ENCODE measurements at places on chromosomes 13 and 19. TPM values are rescaled to one million over a fixed set of nuclear protein-coding genes. Genes with fewer than 3 reads are reported as not detected.

The RASA3 gene
- 22.2 TPM for total RNA-seq

DNA sequence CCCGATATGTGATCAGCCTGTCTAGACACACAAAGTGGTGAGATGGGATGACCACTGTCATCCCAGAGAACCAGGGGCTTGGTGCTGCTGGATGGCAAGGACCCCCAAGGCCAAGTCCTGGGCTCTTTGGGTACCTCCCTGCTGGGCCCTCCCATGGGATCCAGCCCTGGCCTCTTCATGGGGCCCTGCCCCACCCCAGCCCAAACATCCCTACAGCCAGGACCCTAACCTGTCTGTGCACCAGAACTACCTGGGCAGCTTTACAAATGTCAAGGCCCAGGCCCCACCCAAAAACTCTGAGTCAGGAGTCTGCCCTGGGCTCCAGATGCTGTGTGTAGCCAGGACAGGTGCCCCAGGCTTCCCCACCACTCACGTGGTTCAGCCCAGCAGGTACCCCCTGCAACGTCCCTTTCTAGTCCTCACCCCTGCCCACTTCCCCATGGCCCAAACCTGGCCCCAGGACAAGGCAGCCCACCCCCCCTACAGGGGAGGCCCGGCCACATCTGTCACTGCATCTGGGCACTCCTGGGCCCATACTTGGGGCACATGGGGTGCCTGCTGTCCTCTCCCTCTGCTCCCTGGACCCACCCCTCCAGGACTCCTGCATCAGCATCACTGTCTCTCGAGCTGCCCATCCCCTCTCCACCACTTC, 233.5 kb downstream of the TUBA3C start:
- no peak for DNase-seq

GRCh38 chr19:34489175-34489574, 7.6 kb downstream of the WTIP start:
- DNase-seq = peak; percentile 53

The SERPINE3 gene
- not detected for total RNA-seq

- no peak for DNase-seq
These were observed 64.8 kb upstream of the FLT1 start for GRCh38 chr13:28559636-28560259.

DNA sequence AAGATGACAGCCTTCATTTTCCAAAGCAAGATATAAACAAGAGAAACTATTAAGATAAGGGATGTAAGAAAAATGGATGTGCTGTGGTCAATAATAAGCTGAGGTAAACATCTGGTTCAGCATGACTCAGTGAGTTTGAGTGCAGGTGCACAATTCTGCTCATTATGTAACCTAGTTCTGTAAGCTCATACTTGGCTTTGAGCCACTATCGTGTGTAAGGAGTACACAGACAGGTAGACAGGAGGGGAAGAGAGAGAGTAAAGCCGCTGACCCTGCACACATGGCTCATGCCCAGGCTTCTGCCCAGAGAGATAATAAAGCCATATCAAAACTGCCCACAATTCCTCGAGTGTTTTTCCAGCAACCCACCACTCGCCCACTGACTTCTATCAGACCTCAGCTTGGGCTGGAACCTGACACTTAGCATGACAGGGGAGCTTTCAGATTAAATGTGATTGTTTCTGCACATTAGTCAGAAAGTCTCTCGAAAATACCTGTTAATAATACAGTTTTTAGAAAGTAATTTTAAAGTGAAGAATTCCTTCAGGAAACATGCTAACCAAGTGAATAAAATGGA, 51.7 kb downstream of the ZNF91 start:
- no peak for DNase-seq

DNA sequence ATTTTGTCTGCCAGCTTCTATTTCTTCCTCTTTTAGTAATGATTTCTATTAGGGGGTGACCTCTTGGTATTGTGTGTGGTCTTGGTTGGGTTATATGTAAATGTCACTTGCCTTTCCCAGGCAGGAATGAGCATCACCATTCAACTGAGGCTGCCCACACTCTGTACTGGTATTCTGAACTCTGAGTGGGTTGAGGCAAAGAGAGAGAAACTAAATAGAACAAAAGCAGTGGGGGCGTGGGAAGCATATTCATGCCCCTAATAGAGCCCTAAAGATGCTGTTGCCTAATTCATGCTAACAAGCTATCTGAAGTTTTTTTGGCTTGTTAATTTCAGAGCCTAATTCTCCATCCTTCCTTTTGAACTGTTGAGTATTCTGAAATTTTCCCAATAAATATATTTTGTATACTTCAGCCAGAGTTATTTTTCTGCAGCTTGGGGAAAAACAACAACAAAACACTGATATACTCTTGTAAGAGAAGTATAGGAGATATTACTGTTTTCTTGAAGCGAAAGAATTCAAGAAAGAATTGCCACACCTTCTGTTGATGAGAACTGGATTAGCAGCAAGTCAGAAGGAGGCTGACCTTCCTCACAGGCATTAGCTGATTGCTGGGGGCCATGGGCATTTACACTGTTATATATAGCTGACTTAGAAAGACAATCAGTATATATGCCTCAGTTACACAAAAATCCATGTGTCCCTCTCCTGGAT, 315.8 kb upstream of the KLF12 start:
- no peak for DNase-seq

The SLC6A16 gene
- total RNA-seq = 0.52 TPM

DNA sequence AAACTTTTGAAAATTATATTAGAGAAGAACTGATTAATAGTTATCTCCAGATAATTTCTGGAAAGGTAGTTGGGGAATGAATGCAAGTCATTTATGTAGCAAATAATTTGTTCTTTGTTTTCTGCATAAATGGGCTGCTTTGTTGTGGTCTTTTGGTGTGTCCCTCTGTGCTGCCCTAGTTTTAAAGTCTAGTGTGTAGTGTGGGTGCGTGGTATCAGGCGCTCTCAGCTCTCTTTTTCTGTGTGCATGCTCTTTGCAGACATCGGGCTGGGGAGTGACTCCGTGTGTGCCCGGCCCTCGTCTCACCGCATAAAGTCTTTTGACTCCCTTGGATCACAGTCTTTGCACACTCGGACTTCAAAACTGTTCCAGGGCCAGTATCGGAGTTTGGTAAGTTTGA, 94.5 kb downstream of the ARHGEF7 start:
- DNase-seq = no peak

- no peak for DNase-seq
These were observed 72.1 kb upstream of the FAM216B start for GRCh38 chr13:42709276-42709675.

GRCh38 chr13:24723206-24723605, 40.8 kb upstream of the RNF17 start:
- no peak for DNase-seq

DNA sequence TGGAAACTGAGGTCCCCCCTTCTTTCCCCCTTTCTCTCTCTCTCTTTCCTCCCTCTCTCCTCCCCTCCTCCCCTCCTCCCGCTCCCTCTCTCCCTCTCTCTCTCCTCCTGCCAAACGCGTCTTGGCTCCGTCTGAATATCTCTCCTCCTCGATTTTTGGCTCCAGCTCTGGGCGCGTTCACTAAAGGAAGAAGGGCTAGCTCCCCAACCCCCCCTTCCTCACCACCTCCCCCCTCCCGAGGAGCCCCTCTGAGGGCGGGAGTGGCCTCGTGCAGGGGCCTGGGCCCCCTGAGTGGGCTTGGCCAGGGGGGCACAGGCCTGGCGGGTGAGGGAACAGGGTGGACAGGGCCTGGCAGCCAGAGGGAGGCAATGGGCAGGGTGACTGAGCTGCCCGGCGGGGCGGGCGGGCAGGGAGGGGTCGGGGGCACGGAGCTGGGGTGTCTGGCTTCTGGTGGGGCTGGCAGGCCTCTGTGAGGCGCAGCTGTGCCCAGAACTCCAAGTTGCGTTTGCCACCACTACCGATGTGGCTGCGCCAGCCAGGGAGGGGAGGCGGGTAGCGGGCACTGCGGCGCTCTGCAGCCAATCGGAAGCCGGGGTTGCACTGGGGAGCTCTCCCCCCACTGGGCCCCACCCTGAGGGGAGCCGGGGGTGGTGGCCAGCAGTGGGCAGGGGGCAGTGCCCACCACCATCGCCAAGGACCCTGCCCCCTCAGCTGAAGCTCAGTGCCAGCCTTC, 7.1 kb downstream of the NFIX start:
- peak; percentile 94 for DNase-seq

- DNase-seq = no peak
These were observed 677.3 kb upstream of the PCDH20 start for GRCh38 chr13:62092949-62093348.

GRCh38 chr19:8487137-8487851, 15.1 kb downstream of the PRAM1 start:
- no peak for DNase-seq

GRCh38 chr13:61884830-61885229, 469.2 kb upstream of the PCDH20 start:
- no peak for DNase-seq

DNA sequence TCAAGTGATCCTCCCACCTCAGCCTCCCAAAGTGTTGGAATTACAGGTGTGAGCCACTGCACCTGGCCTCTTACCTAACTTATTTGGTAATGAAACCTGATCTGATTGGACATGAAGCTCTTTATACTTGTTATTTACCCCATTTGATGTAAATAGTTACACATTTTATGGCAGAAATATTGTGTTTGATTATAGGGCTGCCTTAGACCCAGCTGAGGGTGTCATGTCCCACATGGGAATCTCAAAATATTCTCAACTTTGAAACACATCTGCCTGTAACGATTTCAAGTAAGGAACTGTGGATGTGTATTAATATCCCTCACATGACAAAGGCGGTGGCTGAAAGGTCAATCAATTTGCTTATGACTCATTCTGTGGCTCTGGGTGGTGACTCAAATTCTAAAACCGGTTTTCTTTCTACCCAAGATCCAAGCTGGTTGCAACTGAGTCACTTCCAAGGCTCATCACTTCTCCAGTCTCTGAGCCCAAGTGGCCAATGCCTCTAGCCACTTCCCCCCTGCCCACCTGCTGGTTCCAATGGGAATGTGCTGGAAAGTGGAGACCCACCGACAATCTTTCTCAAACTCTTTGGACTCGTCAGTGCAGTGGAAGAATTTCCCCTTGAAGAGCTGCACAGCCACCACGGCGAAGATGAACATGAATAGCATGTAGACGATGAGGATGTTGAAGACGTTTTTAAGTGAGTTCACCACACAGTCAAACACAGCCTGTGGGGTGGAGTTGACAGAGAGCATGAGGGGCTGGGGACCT, 110.9 kb downstream of the IER2 start:
- no peak for DNase-seq

- DNase-seq = no peak
These were observed 187.8 kb downstream of the LHFPL6 start for GRCh38 chr13:39415008-39415802.

DNA sequence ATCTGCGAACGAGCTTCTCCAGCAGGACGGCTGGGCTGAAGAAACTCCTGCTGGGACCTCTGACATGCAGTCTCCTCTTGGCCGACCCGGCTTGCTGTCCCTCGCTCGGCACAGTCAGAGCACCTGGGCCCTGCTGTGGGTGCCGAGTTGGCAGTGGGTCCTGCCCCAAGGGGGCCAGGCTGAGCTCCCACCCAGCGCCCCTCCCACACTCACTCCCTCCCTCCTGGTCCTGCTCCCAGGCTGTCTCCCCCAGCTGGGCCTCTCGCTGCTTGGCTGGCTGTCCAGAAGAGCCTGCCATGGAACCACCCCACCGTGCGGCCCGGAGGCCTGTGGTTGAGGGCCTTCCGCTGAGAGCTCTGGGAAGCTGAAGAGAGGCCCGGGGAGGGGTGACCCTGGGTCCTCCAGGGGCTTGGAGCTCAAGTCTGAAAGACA, 6.0 kb downstream of the AKT2 start:
- DNase-seq = no peak

- no peak for DNase-seq
These were observed 69.2 kb upstream of the TM9SF2 start for GRCh38 chr13:99431927-99432608.

- no peak for DNase-seq
These were observed 12.4 kb downstream of the MCF2L start for GRCh38 chr13:112981451-112981850.

The THSD8 gene
- total RNA-seq = 6.6 TPM

- no peak for DNase-seq
These were observed 154.2 kb downstream of the SLC7A1 start for GRCh38 chr13:29441306-29441705.

GRCh38 chr19:17424743-17425365, 5.0 kb downstream of the MVB12A start:
- peak; percentile 68 for DNase-seq

The DKKL1 gene
- total RNA-seq = not detected

- DNase-seq = no peak
These were observed 8.7 kb downstream of the FCAR start for GRCh38 chr19:54882758-54883157.

GRCh38 chr19:50461066-50461875, 15.0 kb upstream of the EMC10 start:
- peak; percentile 67 for DNase-seq

GRCh38 chr13:74090397-74090796, 43.8 kb downstream of the KLF12 start:
- no peak for DNase-seq

The HIF3A gene
- total RNA-seq = 15.9 TPM

The ANKRD24 gene
- total RNA-seq = 2.1 TPM

The ZNF66 gene
- total RNA-seq = 3.6 TPM

The TMEM238 gene
- total RNA-seq = 25.3 TPM

The MIR17HG gene
- total RNA-seq = 7.6 TPM

DNA sequence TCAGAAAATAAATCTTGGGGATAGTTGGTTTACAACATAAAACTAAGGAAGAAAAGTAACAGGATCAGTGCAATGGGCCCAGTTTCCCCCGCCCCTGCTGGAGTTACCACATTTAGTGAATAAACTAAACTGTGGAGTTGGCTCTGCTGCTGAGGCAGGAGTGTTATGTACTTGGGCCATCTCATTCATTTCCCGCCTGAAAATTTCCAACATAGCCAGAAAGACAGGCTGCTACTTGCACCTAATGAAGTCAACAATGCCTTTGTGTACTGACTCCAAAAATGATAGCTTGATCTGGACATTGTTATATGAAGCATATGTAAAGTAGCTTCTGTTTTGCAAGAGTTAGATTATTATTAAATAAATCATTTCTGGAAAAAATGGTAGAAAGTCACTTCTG, 7.9 kb upstream of the RNASEH2B start:
- no peak for DNase-seq

The LILRA1 gene
- 1.8 TPM for total RNA-seq

The NHLRC3 gene
- total RNA-seq = 26.2 TPM

Measured in left lung (tissue), 14 donors.